ENCODE measurements at places on chromosomes 4 and X.

DNA sequence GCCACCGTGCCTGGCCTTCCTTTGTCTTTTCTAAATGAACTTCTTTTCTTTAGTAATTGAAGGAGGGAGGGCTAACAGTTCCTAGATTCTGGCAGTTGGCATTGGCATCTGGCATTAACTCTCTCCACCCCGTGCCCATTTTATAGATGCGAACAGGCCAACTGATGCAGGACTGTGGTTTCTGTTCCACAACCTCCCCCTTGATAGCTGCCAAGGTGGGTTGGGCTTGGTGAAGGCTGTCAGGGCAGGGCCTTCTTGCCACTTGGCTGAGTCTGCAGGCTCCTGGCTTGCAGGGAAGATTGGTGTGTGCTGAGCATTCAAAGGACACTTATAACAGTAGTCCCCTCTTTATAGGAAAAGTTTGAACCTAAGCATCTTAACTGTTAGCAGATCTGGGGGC lies 4.3 kb downstream of the SOWAHD start:
- no peak for DNase-seq

DNA sequence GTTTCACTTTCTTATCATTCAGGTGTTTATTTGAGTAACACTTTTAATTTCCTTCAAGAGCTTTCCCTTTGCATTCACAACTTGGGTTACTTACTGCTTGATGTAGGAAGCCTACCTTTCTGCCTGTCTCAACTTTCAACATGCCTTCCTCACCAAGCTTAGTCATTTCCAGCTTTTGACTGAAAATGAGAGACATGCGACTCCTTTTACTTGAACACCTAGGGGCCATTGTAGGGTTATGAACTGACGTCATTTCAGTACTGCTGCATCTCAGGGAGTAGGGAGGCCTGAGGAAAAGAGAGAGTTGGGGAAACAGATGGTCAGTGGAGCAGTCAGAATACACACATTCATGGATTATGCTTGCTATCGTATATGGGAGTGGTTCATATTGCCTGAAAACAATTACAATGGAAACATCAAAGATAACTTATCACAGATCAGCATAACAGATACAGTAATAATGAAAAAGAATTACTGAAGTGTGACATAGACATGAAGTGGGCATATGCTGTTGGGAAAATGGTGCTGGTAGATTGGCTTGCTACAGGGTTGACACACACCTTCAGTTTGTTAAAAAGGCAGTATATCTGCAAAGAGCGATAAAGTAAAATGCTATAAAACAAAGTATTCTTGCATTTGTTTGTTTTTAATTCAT lies 25.7 kb downstream of the USP53 start:
- DNase-seq, result no peak

DNA sequence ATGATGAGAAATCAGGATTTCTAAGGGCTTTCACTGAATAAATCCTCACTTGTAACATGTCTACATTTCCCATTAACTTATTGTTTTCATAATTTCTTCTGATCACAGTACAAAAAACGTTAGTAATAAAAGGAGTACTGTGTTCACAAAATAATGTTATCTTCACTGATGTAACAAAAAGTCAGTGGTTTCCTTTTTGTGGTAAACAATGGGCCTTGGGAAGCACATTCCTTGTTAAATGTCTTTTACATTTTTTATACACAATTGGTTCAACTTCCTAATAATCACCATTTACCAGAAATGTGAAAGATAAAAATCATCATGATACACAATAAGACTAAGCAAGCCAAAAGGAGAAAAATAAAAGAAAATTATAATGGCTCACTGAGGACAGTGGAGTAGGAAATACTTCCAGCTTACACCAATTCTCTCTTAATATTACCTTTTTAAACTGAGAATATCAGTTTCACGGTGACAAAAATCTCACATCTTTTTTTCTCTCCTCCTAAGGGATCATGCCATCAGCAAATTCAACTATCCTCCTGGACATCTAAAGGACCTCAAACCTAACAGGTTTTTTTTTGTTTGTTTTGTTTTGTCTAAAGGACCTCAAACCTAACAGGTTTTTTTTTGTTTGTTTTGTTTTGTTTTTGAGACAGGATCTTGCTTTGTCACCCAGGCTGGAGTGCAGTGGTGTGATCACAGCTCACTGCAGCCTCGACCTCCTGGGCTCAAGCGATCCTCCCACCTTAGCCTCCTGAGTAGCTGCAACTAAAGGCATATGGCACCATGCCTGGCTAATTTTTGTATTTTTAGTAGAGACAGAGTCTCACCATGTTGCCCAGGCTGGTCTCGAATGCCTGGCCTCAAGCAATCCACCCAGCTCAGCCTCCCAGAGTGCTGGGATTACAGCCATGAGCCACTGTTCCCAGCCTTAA lies 57.3 kb downstream of the FRYL start:
- no peak for DNase-seq

- DNase-seq, result no peak
These were observed 29.5 kb upstream of the JAKMIP1 start for GRCh38 chr4:6229671-6230501.

GRCh38 chrX:31420302-31420701 lies 348.5 kb upstream of the FTHL17 start:
- no peak for DNase-seq

DNA sequence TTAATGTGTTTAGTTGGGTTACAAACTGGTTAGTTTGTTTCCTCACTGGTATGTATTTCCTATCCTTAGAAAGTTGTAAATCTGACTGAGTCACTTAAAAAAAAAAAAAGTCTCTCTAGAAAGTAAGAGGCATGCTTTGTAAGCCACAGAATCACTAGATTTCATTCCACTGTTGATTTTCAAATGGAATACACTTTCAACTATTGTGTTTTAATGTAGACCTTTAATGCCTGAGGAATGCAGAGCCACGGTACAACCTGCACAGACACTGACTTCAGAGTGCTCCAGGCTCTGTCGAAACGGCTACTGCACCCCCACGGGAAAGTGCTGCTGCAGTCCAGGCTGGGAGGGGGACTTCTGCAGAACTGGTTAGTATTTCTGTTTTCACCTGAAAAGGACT lies 88.6 kb downstream of the HHIP start:
- no peak for DNase-seq

- DNase-seq, result no peak
These were observed 74.9 kb upstream of the SCML1 start for GRCh38 chrX:17662391-17662790.
